ENCODE measurements at places on chromosomes 13 and 19.

GRCh38 chr19:11053817-11054195, 35.5 kb upstream of the LDLR start:
- DNase-seq, result no peak

DNA sequence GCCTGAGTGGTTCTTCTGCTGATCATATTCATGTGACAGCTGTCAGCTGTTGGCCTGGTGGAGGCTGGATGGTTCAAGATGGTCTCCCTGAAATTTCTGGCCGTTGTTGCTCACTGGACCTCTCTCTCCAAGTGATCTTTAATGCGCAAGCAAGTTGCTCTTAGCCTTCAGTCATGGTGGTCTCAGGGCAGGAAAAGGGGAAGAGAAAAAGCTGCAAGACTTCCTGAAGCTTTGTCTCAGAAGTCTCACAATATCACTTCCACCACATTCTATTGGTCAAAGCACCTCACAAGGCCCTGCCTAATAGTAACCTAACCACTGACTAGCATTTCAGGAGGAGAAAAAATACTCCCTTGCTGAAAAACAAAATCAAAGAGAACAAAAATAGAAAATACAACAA, 1.6 kb upstream of the ZNF567 start:
- no peak for DNase-seq

GRCh38 chr19:33669376-33669775, 47.6 kb downstream of the CHST8 start:
- no peak for DNase-seq

GRCh38 chr13:47117268-47117667, 220.4 kb upstream of the HTR2A start:
- DNase-seq, result no peak

DNA sequence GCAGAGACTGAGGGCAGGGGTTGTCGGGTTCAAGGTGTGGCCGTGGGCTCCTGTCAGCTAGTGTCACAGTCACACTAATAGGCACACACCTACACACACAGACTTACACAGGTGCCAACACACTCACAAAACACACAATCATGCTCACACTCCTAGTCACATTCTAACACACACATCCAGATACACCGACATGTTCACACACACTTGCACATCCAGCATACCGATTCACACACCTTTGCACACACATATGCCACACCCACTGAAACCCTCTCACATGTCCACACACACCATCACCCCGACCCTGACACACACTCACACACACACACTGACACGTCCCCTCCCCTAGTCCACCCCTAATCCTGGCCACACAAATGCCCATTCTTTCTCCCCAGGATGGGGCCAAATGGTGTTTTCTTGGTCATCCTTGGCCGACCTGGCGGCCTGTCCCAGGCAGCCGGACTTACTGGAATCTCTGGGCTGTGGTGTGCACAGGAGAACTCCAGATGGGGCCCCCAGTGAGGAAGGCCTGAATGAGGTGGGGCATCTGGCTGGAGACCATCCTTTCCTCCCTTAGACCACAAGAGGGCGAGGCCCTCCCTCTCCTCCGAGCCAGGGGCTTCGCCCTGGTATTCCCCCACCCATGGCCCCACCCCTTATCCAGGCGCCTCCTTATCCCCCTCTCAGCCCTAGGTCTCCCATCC, 19.1 kb upstream of the PNMA8B start:
- no peak for DNase-seq

DNA sequence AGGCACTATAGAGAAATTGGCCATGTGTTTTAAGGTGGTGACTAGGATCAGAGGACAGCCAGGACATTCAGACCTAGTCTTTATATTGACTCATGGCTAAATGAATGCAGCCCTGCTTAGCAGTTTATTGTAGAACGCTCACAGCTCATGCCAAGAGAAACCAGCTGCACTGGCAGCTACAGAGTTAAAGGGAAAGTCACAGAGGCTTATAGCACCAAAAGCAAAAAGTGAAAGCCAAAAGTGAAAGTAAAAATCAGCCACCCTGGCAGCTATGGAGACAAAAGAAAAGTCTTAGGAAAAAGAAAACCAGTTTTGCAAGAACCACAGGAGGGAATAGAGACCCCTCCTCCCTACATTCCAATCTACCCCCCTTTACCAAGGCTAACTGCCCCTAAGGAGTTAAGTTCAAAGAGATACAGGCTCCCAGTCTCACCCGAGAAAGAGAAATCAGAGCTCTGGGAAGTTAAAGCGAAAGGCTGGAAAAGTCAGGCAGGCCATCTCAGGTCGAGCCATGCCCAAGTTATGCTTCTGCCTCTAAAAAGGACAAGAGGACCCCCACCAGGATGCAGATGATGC, 99.0 kb downstream of the ZNF429 start:
- DNase-seq, result peak; percentile 8

- no peak for DNase-seq
Observed at GRCh38 chr19:35458731-35459391, 10.8 kb downstream of the FFAR2 start.

GRCh38 chr13:41639237-41639904, 182.0 kb downstream of the RGCC start:
- DNase-seq, result no peak

- DNase-seq, result no peak
Observed at GRCh38 chr19:7247155-7247554, 47.1 kb downstream of the INSR start.

- DNase-seq, result no peak
Observed at GRCh38 chr13:76971851-76972829, 19.7 kb upstream of the CLN5 start.

DNA sequence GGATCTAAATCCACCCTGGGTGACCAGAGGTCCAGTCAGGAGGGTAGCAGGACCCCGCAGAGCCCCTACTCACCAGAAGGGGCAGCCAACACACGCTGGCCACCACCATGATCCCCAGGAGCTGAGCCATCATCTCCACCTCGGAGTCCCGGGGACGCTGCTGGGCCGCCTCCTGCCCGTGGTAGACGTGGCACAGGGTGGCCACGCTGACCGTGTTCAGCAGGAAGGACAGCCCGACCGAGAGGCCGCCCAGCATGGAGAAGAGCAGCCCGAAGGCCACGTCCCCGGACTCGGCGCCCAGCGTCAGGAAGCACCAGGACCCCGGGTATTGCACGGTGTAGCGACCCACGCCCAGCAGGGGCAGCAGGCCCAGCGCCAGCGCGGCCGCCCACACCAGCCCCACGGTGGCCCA, 6.9 kb downstream of the TBXA2R start:
- DNase-seq, result no peak

DNA sequence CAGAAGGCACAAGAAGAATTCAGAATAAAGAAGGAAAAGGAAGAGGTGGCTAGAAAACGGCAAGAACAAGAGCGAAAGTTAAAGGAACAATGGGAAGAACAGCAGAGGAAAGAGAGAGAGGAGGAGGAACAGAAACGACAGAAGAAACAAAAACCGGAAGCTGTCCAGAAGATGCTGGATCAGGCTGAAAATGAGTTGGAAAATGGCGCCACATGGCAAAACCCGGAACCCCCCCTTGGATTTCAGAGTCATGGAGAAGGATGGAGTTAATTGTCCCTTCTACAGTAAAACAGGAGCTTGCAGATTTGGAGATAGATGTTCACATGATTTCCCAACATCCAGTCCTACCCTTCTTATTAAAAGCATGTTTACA, 6.7 kb downstream of the CD209 start:
- no peak for DNase-seq

DNA sequence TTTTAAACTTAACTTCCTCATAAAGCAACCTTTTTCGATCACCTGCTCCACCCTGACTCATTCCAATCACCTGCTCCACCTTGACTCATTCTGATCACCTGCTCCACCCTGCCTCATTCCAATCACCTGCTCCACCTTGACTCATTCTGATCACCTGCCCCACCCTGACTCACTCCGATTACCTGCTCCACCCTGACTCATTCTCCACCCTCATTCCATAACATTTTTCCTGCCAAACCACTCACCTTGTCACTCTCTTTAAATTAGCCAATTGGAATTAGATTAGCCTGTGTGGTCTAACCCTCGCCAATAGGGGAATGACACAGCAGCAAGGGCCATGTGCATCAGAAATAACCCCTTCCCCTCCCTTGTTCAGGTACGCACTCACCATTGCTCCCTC, 31.9 kb upstream of the ZNF83 start:
- DNase-seq, result peak; percentile 23

DNA sequence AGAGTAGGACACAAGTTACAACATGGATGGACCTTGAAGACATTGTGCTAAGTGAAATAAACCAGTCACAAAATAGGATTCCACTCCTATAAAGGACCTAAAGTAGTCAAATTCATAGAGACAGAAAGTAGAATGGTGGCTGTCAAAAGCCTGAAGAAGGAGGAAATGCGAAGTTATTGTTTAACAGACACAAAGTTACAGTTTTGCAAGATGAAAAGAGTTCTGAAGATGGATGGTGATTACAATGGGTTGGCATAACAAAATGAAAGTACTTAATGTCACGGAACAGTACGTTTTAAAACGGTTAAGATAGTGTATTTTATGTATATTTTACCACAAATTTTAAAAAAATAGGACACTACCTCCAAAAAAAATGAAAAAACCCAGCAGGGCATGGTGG, 34.8 kb downstream of the FOXO1 start:
- no peak for DNase-seq

DNA sequence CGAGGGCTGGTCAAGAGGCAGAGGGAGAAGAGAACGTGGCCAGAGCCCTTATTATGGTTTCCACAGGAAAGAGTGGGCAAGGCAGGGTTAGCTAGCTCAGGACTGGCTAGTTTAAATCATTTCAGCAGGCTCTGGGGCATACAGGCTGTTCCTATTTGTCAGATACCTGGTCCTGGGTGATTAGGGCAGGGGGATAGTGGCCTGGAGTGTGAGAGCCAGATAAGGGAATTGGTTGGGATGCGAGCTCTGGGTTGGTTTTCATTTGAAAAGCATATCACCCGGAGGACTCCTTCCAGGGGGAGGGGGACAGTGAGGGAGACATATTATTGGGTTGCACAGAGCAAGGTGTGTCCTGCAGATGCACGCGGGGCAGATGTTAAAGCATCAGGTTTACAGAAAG, 75.3 kb upstream of the CLDN10 start:
- no peak for DNase-seq

DNA sequence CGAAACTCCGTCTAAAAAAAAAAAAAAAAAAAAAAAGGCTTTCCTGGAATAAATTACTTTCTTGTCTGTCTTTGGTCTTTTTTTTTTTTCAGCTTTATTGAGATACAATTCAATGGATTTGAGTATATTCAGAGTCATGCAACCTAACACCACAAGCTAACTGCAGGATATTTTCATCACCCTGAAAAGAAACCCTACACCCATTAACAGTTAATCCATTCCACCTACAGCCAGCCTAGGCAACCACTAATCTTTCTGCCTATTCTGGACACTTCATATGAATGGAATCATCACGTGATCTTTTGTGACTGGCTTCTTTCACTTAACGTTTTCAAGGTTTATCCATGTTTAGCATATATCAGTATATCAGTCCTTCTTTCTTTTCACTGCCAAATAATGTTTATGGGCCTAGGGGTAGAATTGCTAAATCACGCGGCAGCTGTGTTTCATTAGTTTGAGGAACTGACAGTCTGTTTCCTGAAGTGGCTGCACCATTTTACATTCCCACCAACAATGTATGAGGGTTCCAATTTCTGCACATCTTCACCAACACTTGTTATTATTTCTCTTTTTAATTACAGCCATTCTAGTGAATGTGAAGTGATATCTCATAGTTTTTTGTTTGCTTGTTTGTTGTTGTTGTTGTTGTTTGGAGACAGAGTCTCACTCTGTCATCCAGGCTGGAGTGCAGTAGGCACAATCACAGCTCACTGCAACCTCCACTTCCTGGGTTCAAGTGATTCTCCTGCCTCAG, 19.9 kb downstream of the LRFN3 start:
- no peak for DNase-seq

GRCh38 chr13:81048026-81048461, 707.1 kb upstream of the SPRY2 start:
- no peak for DNase-seq

DNA sequence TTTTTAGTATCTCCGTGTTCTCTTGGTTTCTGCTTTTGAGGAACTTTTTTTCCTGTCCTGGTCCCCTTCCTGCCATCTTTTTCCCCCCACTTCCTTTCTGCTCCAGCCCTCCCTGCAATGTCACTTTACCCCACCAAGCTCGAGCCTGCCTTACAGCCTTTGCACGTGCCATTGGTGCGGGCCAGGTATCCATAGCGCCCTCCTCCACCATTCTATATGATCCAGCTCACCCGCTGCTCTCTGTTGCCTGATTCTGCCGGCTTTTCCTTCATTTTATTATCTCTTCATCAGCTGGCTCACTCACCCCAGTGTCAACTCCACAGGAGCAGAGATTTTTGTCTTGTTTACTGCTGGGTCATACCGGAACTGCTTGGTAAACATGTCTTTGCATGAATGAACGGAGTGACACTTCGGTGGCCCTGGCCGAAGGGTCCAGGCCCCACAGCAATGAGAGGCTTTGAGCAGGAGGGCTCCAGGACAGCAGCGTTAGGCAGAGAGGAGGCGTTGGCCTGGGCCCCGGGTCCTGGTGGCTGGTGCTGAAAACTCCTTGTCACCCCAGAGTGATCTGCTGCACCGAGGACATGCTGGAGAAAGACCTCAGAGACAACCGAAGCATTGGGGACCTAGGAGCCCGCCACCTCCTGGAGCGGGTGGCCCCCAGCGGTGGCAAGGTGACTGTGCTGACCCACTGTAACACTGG, 1.2 kb downstream of the MRI1 start:
- no peak for DNase-seq

GRCh38 chr13:52385870-52386269, 20.1 kb downstream of the THSD1 start:
- no peak for DNase-seq

DNA sequence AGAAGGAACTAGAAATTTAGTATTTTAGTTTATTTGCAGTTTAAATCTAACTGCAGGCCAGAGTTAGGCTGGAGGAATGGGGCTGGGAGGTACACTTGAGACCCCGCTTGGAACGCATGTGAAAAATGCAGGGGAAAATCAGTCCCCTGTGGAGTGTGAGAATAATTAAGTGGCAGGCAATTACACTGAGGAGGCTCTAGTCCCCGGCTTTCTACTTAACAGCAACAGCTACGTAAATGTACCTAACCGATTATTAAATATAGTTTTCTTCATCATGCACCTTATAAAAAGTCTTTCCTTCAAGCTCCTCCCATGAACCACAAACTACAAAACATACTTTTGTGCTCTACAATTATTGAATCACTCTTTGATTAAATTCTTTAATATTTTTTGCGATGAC, 804 bp downstream of the ZNF708 start:
- no peak for DNase-seq

GRCh38 chr13:110360598-110360997, 53.5 kb downstream of the COL4A2 start:
- DNase-seq, result no peak

GRCh38 chr13:37918116-37918714, 48.6 kb upstream of the TRPC4 start:
- DNase-seq, result no peak

- DNase-seq, result no peak
Observed at GRCh38 chr13:38702669-38703068, 15.8 kb downstream of the FREM2 start.
